Breast epithelium (tissue), 4 donors: ENCODE measurements at places on chromosomes 11 and 22. TPM values are rescaled to one million over a fixed set of nuclear protein-coding genes. Genes with fewer than 3 reads are reported as not detected.
A peak's percentile ranks its signal among the peaks of the same experiment; 100 is the strongest.

DNA sequence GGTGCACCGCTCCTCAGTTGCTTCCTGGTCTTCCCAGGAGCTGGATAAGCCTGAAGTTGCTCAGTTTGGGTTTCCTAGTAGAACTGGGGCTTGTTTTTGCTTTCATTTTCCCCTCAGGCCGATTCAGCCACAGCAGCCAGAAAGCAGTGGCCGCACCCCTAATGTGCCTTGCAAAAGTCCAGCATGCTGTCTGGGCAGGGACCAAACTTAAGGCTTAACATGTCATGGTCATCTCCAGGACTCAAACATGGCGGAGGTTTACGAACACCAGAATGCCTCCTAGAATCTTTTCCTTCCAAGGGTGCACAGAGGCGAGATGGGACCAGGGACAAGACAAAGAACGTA lies 2.5 kb downstream of the GNG3 start:
- H3K27me3 ChIP-seq = no peaks in the 10 kb centered on the region
- H3K4me1 ChIP-seq = peaks cover 16% of the 10 kb centered on the region
- DNase-seq = no peak
- peak overlapping the region; percentile 85 for H3K4me3 ChIP-seq

GRCh38 chr11:119509282-119509841 lies 86.4 kb upstream of the THY1 start:
- no peak for DNase-seq
- no peak overlapping the region for H3K27ac ChIP-seq
- H3K27me3 ChIP-seq = no peaks in the 10 kb centered on the region
- no peaks in the 10 kb centered on the region for H3K36me3 ChIP-seq
- H3K4me1 ChIP-seq = no peaks in the 10 kb centered on the region

DNA sequence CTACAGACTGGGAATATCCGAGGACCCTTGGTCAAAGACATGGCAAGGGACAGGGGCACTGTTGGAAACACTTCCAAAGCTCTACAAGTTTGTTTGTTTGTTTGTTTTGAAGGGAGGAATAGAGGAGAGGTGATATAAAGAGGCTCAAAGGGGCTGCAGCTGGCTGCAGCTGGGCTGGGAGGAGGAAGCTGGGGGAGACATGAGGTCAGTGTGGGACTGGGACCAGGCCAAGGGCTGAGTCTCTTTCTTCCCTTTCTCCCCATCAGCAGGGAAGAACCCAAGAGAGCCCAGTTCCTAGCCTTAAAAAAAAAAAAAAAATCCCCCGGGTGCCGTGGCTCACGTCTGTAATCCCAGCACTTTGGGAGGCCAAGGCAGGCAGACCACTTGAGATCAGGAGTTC lies 5.0 kb downstream of the RHOG start:
- H3K27me3 ChIP-seq = no peaks in the 10 kb centered on the region
- H3K4me3 ChIP-seq = no peak overlapping the region
- no peaks in the 10 kb centered on the region for H3K36me3 ChIP-seq
- no peak for DNase-seq
- no peaks in the 10 kb centered on the region for H3K4me1 ChIP-seq

- H3K4me3 ChIP-seq = no peak overlapping the region
- no peaks in the 10 kb centered on the region for H3K4me1 ChIP-seq
- no peaks in the 10 kb centered on the region for H3K27me3 ChIP-seq
- no peaks in the 10 kb centered on the region for H3K36me3 ChIP-seq
- H3K27ac ChIP-seq = no peak overlapping the region
These were observed 10.9 kb downstream of the MTMR2 start for GRCh38 chr11:95912902-95913560.

GRCh38 chr11:78284260-78284659 lies 95.5 kb downstream of the USP35 start:
- no peaks in the 10 kb centered on the region for H3K36me3 ChIP-seq
- no peak for DNase-seq
- H3K27me3 ChIP-seq = no peaks in the 10 kb centered on the region
- H3K27ac ChIP-seq = no peak overlapping the region
- no peak overlapping the region for H3K4me3 ChIP-seq

- H3K4me1 ChIP-seq = no peaks in the 10 kb centered on the region
- no peak overlapping the region for H3K4me3 ChIP-seq
- no peak overlapping the region for H3K27ac ChIP-seq
- no peak for DNase-seq
- H3K36me3 ChIP-seq = no peaks in the 10 kb centered on the region
- H3K27me3 ChIP-seq = no peaks in the 10 kb centered on the region
These were observed 1.4 kb downstream of the HBB start for GRCh38 chr11:5225480-5225871.

GRCh38 chr11:69462106-69462951 lies 19.1 kb upstream of the LINC01488 start:
- no peaks in the 10 kb centered on the region for H3K27me3 ChIP-seq
- peak overlapping the region; percentile 29 for H3K27ac ChIP-seq
- DNase-seq = no peak
- H3K36me3 ChIP-seq = no peaks in the 10 kb centered on the region

GRCh38 chr11:130580372-130580771 lies 131.9 kb downstream of the ADAMTS15 start:
- DNase-seq = no peak
- peak overlapping the region; percentile 75 for H3K27ac ChIP-seq
- no peaks in the 10 kb centered on the region for H3K4me1 ChIP-seq
- H3K27me3 ChIP-seq = no peaks in the 10 kb centered on the region
- no peak overlapping the region for H3K4me3 ChIP-seq
- H3K36me3 ChIP-seq = no peaks in the 10 kb centered on the region

DNA sequence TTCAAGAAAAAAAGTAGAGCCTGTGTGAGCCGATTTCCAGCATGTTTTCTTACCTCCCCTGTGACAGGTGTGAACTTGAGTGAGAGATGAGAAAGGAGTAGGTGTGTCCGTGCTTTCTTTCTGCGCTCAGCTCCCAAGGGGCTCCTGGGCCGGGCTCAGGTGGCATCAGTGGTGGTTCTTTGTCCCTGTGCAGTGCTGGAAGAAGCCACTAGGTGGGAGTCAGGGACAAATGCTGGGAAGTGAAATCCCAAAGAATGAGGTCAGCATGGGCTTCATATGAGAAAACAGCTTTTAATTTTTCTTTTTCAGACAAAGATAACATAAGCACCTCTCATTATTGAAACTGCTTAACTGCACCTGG lies 57.8 kb downstream of the PPFIBP2 start:
- peak overlapping the region; percentile 80 for H3K27ac ChIP-seq
- no peaks in the 10 kb centered on the region for H3K27me3 ChIP-seq
- H3K4me3 ChIP-seq = no peak overlapping the region
- peak; percentile 76 for DNase-seq
- H3K4me1 ChIP-seq = peaks cover 13% of the 10 kb centered on the region

GRCh38 chr11:73995731-73996130 lies 13.1 kb upstream of the UCP2 start:
- H3K4me1 ChIP-seq = no peaks in the 10 kb centered on the region
- no peak for DNase-seq
- no peak overlapping the region for H3K27ac ChIP-seq
- H3K36me3 ChIP-seq = no peaks in the 10 kb centered on the region
- H3K4me3 ChIP-seq = no peak overlapping the region
- no peaks in the 10 kb centered on the region for H3K27me3 ChIP-seq

LAYN gene
- total RNA-seq = 19.9 TPM

SLC22A8 gene
- total RNA-seq = not detected

LRRC32 gene
- total RNA-seq = 42.6 TPM

EXPH5 gene
- total RNA-seq = 16.8 TPM

DEUP1 gene
- total RNA-seq = not detected

C11orf24 gene
- 11.4 TPM for total RNA-seq

PTDSS2 gene
- total RNA-seq = 23.8 TPM

CXCR5 gene
- total RNA-seq = not detected
